ENCODE measurements at places on chromosomes 5 and 9. TPM values are rescaled to one million over a fixed set of nuclear protein-coding genes. Genes with fewer than 3 reads are reported as not detected.
A peak's percentile ranks its signal among the peaks of the same experiment; 100 is the strongest.

FAM163B gene
- 0.39 TPM for total RNA-seq

- H3K36me3 ChIP-seq, result peaks cover 2% of the 10 kb centered on the region
- H3K27ac ChIP-seq, result no peak overlapping the region
- H3K4me3 ChIP-seq, result no peak overlapping the region
- DNase-seq, result no peak
Measured at GRCh38 chr9:12457237-12457636, 235.9 kb upstream of the TYRP1 start.

- no peak for DNase-seq
- no peak overlapping the region for H3K4me3 ChIP-seq
- no peaks in the 10 kb centered on the region for H3K36me3 ChIP-seq
- no peak overlapping the region for H3K27ac ChIP-seq
- no peaks in the 10 kb centered on the region for H3K4me1 ChIP-seq
Measured at GRCh38 chr5:143657647-143658285, 154.2 kb upstream of the HMHB1 start.

GRCh38 chr5:6936031-6936430, 222.8 kb downstream of the TENT4A start:
- no peaks in the 10 kb centered on the region for H3K36me3 ChIP-seq
- no peaks in the 10 kb centered on the region for H3K4me1 ChIP-seq
- DNase-seq, result no peak
- H3K27me3 ChIP-seq, result no peaks in the 10 kb centered on the region
- no peak overlapping the region for H3K27ac ChIP-seq
- H3K4me3 ChIP-seq, result no peak overlapping the region

DNA sequence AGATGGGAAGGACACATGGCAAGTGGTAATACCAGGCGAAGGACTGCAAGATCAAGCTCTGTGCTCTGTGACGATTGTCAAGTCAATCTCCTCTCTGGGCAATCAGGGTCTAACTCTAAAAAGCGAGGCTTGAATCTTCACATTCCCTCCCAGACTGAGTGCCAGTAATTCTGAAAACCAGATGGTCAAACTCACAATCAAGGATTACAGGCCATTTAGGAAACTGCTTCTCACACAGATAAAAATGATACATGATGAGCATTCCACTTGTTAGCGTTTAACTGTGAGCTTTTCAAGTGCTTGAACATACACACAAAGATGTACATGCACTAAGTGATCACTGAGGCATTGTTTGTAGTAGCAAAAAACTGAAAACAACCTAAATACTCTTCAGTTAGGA, 210.1 kb downstream of the TRIM32 start:
- no peaks in the 10 kb centered on the region for H3K27me3 ChIP-seq
- DNase-seq, result no peak
- no peak overlapping the region for H3K27ac ChIP-seq
- no peaks in the 10 kb centered on the region for H3K4me1 ChIP-seq
- H3K36me3 ChIP-seq, result peaks cover 7% of the 10 kb centered on the region

- DNase-seq, result no peak
- H3K27ac ChIP-seq, result no peak overlapping the region
- H3K27me3 ChIP-seq, result peaks cover 5% of the 10 kb centered on the region
- no peaks in the 10 kb centered on the region for H3K36me3 ChIP-seq
- peak overlapping the region; percentile 56 for H3K4me3 ChIP-seq
Measured at GRCh38 chr9:93134740-93135444, 841 bp upstream of the NINJ1 start.

DNA sequence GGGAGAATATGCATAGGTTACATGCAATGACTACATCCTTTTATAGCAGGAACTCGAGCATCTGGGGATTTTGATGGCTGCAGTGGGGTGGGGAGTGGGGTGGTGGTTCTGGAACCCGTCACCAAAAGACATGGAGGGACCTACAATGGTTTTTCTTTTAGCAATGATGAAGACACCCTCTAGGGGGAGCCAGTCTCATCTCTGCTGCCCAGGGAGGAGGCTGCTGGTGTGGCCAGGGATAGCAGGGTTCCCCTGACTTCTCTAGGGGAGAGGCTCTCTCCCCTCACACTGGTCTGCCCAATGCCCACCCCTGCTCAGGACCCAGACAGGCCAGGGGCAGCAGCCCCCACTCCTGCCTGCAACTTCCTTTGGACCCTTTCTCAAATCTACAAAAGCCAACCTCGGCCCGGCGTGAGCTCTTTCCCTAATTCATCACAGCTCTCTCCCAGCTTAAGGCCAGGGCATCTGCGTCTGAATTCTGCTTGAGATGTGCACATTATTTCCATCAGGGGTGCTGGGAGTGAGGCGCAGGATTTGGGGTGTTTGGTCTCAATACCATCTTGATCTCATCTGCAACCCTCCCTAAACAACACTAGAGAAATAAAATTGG, 73.6 kb upstream of the RETREG1 start:
- no peaks in the 10 kb centered on the region for H3K4me1 ChIP-seq
- H3K27me3 ChIP-seq, result no peaks in the 10 kb centered on the region
- no peak overlapping the region for H3K4me3 ChIP-seq
- H3K27ac ChIP-seq, result no peak overlapping the region

IRX4 gene
- total RNA-seq, result 3.4 TPM

GRCh38 chr5:158977642-158978041, 122.1 kb downstream of the EBF1 start:
- no peak overlapping the region for H3K4me3 ChIP-seq
- no peaks in the 10 kb centered on the region for H3K27me3 ChIP-seq
- no peak for DNase-seq
- peaks cover 4% of the 10 kb centered on the region for H3K4me1 ChIP-seq
- H3K36me3 ChIP-seq, result no peaks in the 10 kb centered on the region

DNA sequence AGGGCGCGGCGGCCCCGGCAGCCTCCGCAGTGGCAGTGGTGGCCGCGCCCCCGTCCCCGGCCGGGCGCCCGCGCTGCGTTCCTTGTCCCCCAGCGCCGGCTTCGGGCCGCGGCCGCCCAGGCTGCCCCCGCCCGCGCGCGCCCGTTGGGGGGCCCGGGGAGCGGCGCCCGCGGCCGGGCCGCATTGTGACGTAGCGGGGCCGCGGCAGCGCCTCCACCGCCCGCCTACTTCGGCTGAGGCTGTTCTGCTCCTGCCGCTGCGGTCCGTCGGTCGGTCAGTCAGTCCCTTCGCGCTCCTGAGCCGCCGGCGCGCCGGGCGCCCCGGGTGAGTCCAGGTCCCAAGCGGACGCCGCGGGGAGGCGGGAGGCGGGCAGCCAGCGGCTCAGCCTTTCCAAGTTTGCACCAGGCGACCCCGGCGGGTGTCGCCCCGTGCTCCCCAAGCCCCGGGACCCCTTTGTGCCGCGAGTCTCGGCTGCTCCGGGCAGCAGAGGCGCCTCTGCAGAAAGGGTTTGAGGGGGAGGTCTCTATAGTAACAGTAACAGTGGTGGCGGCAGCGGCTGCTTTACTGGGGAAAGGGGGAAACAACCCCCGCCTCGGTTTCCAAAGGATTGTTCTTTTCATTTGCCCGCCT, at the start of gene SNCAIP:
TSS of gene SNCAIP (plus strand) at position 277 of the 630 bp plus-strand sequence. CDS start 78,898 bp downstream, outside the sequence.
- H3K4me3 ChIP-seq, result peak within 1 kb of the TSS; percentile 93
- H3K27ac ChIP-seq, result no peak within 1 kb of the TSS
- H3K36me3 ChIP-seq, result peaks cover 2% of the 10 kb centered on the region
- H3K4me1 ChIP-seq, result peaks cover 3% of the 10 kb centered on the region

DNA sequence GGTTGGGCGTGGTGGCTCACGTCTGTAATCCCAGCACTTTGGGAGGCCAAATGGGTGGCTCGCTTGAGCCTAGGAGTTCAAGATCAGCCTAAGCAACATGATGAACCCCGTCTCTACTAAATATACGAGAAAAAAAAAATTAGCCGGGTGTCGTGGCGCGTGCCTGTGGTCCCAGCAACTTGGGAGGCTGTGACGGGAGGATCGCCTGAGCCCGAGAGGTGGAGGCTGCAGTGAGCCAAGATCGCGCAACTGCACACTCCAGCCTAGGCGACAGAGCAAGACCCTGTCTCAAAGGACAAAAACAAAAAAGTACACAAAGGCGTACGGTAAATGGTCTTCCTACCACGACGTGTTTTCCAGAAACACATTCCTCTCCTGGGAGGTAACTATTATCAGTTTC, 538 bp upstream of the BDP1 start:
- DNase-seq, result no peak
- peak overlapping the region; percentile 100 for H3K4me3 ChIP-seq
- H3K27me3 ChIP-seq, result no peaks in the 10 kb centered on the region
- peaks cover 16% of the 10 kb centered on the region for H3K36me3 ChIP-seq
- no peaks in the 10 kb centered on the region for H3K4me1 ChIP-seq

DNA sequence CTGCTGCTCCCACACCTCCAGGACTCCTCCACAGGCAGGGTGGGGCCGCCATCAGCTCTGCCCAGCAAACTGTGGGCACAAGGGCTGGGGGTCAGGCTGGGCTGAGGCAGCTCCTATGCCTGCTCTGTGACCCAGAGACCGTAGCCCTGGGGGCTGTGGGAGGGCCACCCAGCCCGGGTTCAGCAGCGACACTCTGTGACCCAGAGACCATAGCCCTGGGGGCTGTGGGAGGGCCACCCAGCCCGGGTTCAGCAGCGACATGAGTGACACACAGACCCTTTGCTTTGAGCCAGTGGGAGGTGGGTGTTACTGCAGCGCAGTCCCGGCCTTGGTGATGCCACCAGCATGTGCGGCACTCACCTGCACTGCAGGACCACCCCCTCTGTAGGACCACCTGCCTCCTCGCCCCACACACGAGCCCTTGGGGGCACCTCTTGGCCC, 118.9 kb upstream of the LPCAT1 start:
- DNase-seq, result no peak
- H3K27me3 ChIP-seq, result peaks cover 10% of the 10 kb centered on the region
- no peaks in the 10 kb centered on the region for H3K36me3 ChIP-seq
- no peak overlapping the region for H3K27ac ChIP-seq
- peaks cover 2% of the 10 kb centered on the region for H3K4me1 ChIP-seq
- H3K4me3 ChIP-seq, result no peak overlapping the region

All from H9 (cell line).